Stomach (tissue), 19 donors: ENCODE measurements at places on chromosomes 7 and 10. TPM values are rescaled to one million over a fixed set of nuclear protein-coding genes. Genes with fewer than 3 reads are reported as not detected.
A peak's percentile ranks its signal among the peaks of the same experiment; 100 is the strongest.

- DNase-seq = no peak
Measured at GRCh38 chr10:71747551-71748523, 25.5 kb downstream of the VSIR start.

- DNase-seq = no peak
Measured at GRCh38 chr7:19161671-19162070, 16.4 kb upstream of the FERD3L start.

DNA sequence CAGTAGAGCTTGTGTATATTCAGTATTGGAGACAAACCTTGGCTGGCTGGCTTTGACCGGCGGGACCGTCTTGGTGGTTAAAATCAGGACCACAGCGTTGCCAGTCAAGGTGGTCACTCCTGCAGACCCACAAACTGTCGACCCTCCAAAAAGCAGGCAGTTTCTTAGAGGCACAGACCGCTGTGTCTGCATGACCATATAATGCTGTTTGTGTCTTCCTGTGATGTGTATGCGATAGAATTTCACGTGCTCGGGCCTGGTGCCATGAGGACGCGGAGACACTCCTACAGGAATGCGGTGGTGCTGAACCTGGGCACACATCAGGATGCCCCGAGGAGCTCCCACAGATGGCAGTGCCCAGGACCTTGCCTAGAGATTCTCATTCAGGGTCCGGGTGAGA lies 34.8 kb downstream of the BNIP3 start:
- DNase-seq = peak; percentile 18

Gene PLEKHA1
- 61.8 TPM for total RNA-seq

Gene SEMA3A
- total RNA-seq = 4.1 TPM

DNA sequence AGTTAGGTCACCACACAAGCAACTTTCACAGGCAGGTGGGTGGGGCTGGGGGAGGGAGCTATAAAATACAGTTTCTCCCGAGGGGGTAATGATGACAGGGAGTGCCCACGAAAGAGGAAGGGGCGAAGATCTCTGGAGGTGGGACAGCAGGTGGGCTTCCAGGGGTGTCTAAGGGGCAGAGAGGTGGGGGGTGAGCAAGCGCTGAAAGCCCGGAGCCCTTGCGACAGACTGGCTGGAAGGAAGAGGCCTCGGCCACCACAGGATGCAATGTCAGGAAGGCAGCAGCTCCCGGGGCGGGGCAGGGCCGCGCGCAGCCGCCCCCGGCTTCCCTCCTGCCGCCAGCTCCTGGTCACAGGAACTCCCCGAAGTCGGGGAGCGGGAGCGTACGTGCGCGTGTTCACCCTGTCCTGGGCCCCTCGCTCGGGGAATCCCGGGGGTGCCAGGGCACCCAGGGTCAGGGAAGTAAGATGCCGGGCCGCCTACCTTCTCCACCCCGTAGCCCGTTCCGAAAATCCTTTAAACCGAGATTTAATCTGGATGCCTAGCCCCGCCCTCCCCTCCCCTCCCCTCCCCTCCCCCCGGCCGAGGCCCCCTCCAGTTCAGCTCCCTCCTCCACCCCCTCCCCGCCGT lies 105.2 kb upstream of the PPIF start:
- peak; percentile 58 for DNase-seq

DNA sequence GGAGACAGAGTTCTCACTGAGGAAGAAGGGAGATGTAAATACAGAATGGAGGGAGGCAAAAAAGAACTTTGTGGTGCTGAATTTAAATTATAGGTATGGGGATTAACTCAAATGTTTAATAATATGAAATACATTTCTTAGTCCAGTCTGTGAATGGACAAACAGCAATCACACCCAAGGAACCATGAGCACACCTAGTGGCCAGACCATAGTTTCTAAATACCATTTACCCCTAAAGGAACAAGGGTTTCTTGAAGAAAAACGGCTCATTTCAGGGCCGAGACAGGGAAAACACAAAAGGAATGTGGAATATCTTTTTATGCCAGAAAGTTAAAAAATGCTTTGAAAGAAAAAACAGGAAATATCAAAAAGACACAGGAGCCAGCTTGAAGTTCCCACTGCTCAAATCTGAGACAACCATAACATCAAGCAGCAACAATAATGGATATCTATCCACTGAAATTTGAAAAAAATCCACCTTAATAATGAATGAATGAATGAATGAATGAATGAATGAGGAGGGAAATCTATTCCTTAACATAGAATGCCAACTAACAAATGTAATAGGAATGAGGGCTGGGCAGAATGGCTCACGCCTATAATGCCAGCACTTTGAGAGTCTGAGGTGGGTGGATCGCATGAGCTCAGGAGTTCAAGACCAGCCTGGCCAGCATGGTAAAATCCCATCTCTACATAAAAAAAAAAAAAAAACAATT lies 8.6 kb downstream of the IPMK start:
- no peak for DNase-seq

Gene TEX36
- total RNA-seq = not detected

DNA sequence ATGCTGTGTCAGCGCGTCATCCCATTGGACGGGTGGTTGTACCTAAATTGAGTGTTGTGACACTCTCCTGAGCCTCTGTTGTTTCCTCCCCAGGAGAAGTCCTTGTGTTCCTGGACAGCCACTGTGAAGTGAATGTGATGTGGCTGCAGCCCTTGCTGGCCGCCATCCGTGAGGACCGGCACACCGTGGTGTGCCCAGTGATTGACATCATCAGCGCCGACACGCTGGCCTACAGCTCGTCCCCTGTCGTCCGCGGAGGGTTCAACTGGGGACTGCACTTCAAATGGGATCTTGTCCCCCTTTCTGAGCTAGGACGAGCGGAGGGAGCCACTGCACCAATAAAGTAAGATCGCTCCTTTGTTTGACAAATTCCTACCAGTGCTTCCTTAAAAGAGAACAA lies 82.5 kb downstream of the GALNT11 start:
- DNase-seq = no peak

Gene FIS1
- total RNA-seq = 72.4 TPM

GRCh38 chr7:151503902-151504714 lies 15.6 kb downstream of the RHEB start:
- no peak for DNase-seq

Gene FRG2B
- not detected for total RNA-seq

Gene TRUB1
- total RNA-seq = 4.1 TPM

Gene PNLIP
- total RNA-seq = not detected

DNA sequence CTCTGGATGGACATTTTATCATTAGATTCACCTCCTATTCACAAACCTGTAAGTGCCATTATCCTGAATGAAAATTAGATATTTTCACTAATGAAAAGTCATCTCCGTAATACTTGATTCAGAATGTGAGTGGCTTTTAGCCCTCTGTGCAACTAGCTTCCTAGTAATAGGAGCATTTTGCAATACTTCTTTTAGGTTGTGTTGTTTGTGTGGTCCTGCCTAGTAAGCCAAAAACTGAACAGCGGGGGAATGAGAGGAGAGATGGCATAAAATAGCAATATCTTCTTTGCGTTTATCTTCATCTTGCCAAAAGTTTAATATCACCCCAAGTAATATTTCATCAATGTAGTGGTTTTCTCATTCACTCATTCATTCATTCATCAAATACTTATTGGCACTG lies 507.5 kb upstream of the CELF2 start:
- DNase-seq = no peak

DNA sequence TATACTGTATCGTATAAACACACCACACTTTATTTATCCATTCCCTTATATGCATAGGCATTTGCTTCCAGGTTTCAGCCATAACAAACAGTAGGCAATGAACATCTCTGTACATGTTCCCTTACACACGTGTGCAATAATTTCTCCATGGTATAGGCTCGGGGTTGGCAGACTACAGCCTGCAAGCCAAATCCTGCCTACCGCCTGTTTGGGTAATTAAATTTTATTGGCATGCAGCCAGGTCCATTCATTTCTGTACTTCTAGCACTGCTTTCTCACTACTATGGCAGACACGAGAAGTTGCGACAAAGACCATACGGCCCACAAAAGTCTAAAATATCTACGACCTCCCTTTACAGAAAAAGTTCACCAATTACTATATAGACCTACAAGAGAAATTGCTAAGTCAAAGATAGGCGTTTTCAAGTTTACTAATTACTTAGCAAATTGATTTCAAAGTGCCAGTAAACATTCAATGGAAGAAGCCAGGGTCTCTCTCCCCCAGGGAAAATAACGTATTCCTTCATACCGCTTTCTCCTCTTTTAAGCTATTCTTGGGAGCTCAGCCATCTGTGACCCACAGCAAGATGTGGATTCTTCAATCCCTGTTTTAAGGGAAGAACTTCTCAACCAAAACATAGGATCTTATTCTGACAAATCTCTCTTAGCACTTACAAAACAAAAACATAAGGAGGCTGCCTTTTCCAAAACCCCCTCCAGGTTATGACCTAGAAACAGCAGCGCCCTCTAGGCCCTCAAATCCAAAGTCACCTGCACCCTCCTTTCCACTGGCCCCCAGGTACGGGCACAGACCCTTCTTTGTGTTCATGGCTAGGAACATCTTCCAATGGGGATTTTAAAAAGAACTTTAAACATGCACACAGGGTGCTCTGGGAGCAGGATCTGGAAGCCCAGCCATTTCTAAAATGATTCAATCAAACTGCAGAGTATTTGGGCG lies 100.5 kb downstream of the FGFR2 start:
- DNase-seq = peak; percentile 53

- no peak for DNase-seq
Measured at GRCh38 chr10:123552760-123553554, 113.2 kb upstream of the GPR26 start.

DNA sequence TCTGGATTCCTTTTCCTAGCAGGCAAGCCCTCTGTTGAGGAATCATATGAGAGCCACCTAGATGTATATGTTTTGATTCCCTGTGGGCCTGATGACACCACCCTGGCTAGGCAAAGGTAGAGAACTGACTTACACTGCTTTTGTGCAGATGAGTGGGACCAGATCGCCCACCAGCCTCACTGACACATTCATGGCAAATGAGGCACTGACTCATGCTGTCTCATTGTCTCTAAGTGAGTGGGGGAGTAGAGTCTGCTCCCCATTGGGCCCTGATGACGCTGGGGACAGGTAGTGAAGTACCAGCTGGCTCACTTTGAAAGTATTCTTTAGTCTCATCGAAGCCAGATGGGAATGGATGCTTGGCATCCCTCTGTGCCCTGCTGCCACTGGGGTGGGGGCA lies 326.3 kb downstream of the ABCA13 start:
- DNase-seq = no peak

GRCh38 chr10:128069351-128070051 lies 56.7 kb downstream of the MKI67 start:
- peak; percentile 72 for DNase-seq

Gene FXYD4
- not detected for total RNA-seq

DNA sequence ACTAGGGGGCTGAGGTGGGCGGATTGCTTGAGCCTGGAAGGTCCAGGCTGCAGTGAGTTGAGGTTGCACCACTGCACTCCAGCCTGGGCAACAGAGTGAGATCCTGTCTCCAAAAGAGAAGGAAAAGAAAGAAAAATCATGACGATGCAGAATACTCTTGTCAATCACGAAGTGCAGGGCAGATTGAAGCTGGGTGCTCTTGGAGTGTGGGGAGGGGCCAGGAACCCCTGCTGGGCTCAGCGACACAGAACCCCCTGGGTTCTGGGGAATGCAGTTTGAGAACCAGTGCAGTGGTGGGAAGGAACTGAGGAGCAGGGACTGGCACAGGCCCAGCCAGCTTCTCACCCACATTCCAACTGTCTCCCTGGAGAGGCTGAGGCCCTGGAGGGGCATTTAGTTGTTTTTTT lies 10.8 kb upstream of the INTS1 start:
- DNase-seq = no peak

Gene WASHC2A
- total RNA-seq = 20.1 TPM

- DNase-seq = no peak
Measured at GRCh38 chr7:103630318-103630717, 184.3 kb upstream of the SLC26A5 start.

GRCh38 chr7:98293746-98294145 lies 12.3 kb downstream of the BRI3 start:
- DNase-seq = no peak

DNA sequence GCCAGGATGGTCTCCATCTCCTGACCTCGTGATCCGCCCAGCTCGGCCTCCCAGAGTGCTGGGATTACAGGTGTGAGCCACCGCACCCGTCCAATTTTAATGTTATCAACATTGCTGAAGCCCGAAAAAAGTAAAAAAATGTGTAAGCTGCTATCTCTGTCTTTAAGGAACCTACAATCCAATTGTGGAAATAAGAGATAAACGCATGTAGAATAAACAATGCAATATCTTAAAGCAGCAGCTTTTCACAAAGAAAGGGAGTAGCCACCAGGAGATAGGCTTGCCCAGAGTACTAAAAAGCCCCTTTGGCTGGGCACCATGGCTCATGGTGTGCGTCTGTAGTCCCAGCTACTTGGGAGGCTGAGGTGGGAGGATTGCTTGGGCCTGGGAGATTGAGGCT lies 282.9 kb upstream of the LYZL1 start:
- DNase-seq = no peak

DNA sequence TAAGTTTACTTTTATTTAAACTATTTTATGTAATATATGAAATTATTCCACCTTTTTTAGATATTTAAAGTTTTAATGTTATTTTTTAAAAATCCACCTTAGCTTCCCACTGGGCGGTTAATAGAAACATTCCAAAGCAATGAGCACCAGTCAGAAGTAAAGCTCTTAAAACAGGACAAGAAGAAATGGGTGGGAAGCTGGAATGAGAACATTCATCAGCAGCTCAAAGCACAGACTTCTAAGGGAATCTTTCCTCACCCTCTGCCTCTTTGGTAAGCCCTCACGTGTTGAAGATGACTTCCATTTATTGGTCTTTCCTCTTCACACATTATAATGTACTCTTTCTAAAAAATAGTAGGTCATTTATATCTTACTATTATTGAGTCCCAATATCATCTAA lies 3.1 kb downstream of the AGMO start:
- no peak for DNase-seq

Gene DENND11
- 80.2 TPM for total RNA-seq

DNA sequence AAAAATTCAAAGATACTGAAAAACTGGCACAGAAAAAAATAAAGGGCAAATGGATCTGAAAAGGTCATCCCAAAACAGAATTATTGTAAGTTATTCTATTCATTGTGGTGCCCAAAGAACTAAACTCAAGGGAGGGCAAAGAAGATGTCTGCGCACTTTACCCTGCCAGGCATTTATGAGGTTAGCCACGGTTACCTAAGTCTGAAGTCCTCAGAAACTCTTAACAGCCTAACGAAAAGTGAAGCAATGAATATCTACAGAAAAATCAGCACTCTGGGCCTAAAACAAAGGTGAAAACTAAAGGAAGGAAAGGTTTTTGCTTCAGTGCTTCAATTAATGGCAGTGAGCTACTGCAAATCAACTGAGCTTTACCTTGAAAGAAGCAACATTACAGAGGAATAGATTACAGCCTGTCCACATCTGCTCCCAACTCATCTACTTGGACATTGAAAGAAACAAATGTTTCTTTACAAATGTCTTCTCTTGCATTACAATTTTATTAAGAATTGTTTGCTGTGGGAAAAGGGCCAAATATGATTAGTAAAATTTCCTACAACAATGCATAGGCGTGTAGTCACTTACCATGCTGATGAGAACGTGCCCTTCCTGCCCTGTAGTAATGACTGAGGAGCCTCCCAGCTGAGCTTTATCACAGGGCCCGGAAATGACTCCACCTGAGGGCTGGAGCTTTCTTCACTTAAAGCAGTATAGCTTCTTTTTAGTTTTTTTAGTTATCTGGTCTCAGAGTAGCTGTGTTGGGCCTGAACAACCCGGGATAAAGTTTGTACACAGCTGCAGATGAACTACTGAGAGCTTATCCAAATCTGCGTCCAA lies at the start of gene TUBAL3:
Gene TUBAL3 (minus strand): TSS at position 621 of the 834 bp plus-strand sequence. CDS start 36 bp downstream, at position 585.
- no peak for DNase-seq
